ENCODE measurements at places on chromosomes 13 and 19.

DNA sequence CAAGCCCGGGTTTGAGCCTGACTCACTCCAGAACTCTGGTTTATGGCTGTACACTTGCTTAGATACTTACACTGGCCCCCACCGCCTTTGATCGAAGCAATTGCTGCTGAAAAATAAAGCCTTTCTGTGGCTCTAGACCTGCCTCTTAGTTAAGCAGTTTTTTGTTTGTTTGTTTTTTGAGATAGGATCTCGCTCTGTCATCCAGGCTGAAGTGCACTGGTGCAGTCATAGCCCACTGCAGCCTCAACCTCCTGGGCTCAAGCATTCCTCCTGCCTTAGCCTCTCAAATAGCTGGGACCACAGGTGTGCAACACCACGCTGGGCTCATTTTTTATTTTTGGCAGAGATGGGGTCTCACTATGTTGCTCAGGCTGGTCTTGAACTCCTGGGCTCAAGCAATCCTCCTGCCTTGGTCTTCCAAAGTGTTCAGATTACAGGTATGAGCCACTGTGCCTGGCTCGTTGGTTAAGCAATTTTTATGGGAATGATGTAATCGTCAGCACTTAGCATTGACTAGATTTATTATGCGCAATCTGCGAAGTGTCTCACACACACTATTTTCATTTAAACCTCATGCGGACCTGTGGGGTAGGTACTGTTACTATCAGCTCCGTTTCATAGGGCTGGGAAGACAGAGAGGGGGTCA lies 22.2 kb downstream of the PPP2R1A start:
- no peak overlapping the region for H3K27ac ChIP-seq
- H3K27me3 ChIP-seq: no peaks in the 10 kb centered on the region
- peaks cover 99% of the 10 kb centered on the region for H3K36me3 ChIP-seq
- H3K4me1 ChIP-seq: no peaks in the 10 kb centered on the region
- H3K4me3 ChIP-seq: no peak overlapping the region

- DNase-seq: no peak
- H3K4me1 ChIP-seq: peaks cover 23% of the 10 kb centered on the region
Measured at GRCh38 chr19:41447732-41448332, 4.9 kb downstream of the ERICH4 start.

DNA sequence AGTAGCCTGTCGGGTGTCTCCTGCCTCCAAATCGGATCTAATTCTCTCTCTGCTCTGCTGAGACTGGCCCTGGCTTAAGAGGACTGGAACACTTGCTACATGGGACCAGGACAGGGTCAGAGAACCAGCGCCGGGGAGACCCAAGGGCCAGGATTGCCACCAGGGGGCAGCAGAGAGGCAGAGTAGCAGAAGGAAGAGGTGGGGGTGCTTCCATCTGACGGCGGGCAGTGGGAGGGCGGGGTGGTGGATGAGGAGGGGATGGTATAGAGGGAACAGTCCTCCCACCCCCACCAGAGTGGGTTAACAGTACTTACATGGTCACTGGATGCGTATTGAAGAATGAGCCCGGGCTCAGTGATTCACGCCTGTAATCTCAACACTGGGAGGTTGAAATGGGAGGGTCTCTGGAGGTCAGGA lies 11.9 kb downstream of the SELENOW start:
- peak; percentile 90 for DNase-seq
- H3K27me3 ChIP-seq: no peaks in the 10 kb centered on the region
- H3K36me3 ChIP-seq: peaks cover 15% of the 10 kb centered on the region
- no peaks in the 10 kb centered on the region for H3K4me1 ChIP-seq
- no peak overlapping the region for H3K4me3 ChIP-seq

DNA sequence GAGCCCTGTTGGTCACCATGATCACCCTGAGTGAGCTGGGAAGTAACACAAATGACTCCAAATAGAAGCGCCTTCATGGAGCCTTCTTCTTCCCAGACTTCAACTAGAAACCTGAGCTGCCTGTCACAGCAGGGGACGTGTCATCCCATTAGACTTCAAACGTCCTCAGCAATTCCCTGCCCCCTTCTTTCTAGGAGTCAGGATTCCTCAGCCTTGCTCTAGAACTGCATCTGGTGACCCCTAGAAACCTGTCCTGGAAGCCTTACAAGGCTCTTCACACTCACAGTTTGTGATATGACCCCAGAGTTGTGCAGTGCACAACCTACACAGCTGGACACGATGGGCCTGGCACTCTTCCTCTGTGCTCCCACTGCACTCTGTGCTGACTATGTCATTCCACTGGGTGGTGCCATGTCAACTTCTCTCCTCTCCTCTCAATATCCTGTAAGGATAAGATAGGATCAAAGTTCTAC lies 23.6 kb upstream of the TTYH1 start:
- peaks cover 32% of the 10 kb centered on the region for H3K4me1 ChIP-seq
- H3K27ac ChIP-seq: no peak overlapping the region
- H3K4me3 ChIP-seq: no peak overlapping the region
- DNase-seq: no peak

GRCh38 chr19:3980353-3981251 lies 4.7 kb downstream of the EEF2 start:
- no peak overlapping the region for H3K4me3 ChIP-seq
- H3K27ac ChIP-seq: no peak overlapping the region
- no peak for DNase-seq
- H3K36me3 ChIP-seq: peaks cover 89% of the 10 kb centered on the region
- H3K27me3 ChIP-seq: no peaks in the 10 kb centered on the region
- peaks cover 25% of the 10 kb centered on the region for H3K4me1 ChIP-seq

GRCh38 chr13:23858546-23858945 lies 30.7 kb downstream of the MIPEP start:
- H3K27ac ChIP-seq: no peak overlapping the region
- DNase-seq: no peak
- no peaks in the 10 kb centered on the region for H3K27me3 ChIP-seq
- H3K4me3 ChIP-seq: no peak overlapping the region

- peak; percentile 98 for DNase-seq
- peak overlapping the region; percentile 100 for H3K27ac ChIP-seq
- H3K4me3 ChIP-seq: peak overlapping the region; percentile 97
- no peaks in the 10 kb centered on the region for H3K36me3 ChIP-seq
- H3K4me1 ChIP-seq: peaks cover 31% of the 10 kb centered on the region
Measured at GRCh38 chr19:13151605-13152355, 1.6 kb downstream of the IER2 start.

DNA sequence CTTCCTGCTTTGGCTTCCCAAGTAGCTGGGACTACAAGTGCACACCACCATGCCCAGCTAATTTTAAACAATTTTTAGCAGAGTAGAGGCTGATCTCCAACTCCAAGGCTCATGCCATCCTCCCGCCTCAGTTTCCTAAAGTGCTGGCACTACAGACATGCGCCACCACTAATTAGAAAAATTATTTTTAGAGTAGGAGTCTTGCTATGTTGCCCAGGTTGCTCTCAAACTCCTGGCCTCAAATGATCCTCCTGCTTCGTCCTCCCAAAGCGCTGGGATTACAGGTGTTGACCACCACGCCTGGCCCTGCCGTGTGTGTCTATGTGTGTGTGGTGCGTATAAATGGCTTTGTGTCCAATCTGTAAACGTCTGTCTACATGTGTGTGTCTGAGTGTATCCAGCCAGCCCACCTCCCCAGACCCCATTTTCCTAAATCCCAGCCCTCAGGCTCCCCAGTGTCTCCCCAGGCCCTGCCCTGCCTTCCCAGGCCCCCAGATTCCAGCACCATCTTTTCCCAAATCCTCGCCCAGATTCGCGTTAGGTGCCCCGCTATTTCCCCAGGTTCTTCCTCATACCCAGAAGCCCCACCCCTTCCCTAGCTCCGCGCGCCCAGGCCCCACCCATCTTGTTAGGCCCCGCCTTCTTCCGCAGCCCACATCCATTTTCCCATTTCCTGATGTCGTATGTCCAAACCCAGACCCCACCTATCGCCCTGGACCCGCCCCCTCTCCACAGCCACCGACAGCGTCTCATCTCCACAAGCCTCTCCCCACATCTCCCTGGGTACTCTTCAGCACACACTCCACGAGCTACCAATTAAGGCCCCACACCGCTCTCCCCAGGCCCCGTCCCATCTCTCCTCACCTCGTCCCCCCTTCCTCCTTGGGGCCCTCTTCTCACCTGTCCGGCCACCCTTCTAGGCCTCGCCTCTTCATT lies 24.9 kb downstream of the SLC8A2 start:
- peaks cover 78% of the 10 kb centered on the region for H3K27me3 ChIP-seq
- peaks cover 22% of the 10 kb centered on the region for H3K4me1 ChIP-seq
- H3K4me3 ChIP-seq: no peak overlapping the region
- no peaks in the 10 kb centered on the region for H3K36me3 ChIP-seq
- H3K27ac ChIP-seq: no peak overlapping the region

DNA sequence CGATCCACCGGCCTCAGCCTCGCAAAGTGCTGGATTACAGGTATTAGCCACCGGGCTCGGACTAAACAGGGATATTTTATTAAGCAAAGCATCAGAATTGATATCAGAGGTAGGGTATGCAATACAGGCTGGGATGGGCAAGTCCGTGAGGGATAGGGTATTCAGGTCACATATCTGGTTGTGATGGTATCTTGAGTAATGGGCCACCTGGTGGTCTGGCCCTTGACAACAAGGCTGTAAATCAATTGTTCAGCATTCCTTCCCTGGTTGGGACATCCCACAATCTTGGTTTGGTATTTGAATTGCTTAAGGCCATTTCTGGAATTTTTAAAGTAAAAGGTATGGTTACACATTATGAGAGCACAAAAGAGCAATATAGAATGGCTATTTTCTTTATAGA lies 1588.0 kb downstream of the SLITRK1 start:
- no peak for DNase-seq
- H3K4me1 ChIP-seq: no peaks in the 10 kb centered on the region

DNA sequence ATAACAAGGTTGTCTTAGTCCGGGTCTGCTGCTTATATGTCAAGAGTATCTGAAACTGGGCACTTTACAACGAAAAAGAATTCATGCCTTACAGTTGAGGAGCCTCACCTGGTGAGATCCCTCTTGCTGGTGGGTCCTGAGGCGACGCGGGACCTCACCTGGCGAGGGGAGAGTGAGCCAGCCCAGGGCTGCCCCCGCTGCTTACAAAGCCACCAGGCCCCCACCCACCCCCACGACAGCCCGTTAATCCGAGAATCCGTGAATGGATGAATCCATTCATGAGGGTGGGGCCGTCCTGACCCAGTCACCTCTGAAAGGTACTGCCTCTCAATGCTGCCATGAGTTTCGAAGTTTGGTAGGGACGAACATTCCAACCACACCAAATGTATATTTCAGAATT lies 54.0 kb upstream of the F7 start:
- no peaks in the 10 kb centered on the region for H3K4me1 ChIP-seq
- peaks cover 9% of the 10 kb centered on the region for H3K36me3 ChIP-seq
- DNase-seq: peak; percentile 10

DNA sequence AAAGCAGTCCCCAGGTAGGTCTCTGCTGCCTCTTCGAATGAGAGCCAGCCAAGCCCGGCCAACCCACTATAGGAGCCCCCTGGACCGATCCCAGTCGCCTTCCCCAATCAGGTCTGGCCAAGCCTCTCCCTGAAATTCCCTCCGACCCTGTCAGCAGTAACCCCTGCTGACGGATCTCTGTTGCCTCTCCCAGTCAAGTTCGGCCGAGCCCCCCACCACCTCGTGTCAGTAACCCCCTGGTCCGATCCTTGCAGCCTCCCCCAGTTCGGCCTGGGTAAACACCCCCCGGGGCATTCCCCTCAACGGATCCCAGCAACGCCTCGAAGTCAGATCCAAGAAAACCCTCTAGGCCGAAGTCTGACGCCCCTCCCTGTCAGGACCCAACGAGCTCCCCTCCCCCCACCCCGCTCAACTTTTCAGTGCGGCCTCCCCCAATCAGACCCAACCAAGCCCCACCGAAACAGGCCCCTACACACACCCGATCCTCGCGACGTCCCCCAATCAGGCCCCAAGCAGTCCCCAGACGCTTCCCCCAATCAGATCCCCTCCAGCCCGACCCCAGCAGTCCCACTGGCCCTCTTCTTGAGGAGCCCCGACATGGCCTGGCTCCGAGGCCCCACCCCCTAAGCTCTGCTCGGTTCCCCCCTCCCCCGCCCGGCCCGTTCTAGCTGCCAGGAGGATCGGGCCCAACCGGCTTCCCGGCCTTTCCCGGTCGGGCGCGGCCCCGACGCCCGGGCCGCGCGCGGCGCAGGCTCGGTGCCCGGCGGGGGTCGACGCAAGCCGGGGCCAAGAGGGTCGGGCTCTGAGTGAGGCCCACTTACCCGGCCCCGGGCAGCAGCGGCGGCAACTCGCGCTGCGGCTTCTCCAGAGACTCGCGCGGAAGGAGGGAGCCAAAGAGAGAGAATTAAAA lies 1.8 kb downstream of the TNPO2 start:
- no peaks in the 10 kb centered on the region for H3K27me3 ChIP-seq
- peak overlapping the region; percentile 87 for H3K27ac ChIP-seq
- peak overlapping the region; percentile 66 for H3K4me3 ChIP-seq
- peak; percentile 76 for DNase-seq
- H3K36me3 ChIP-seq: peaks cover 23% of the 10 kb centered on the region

DNA sequence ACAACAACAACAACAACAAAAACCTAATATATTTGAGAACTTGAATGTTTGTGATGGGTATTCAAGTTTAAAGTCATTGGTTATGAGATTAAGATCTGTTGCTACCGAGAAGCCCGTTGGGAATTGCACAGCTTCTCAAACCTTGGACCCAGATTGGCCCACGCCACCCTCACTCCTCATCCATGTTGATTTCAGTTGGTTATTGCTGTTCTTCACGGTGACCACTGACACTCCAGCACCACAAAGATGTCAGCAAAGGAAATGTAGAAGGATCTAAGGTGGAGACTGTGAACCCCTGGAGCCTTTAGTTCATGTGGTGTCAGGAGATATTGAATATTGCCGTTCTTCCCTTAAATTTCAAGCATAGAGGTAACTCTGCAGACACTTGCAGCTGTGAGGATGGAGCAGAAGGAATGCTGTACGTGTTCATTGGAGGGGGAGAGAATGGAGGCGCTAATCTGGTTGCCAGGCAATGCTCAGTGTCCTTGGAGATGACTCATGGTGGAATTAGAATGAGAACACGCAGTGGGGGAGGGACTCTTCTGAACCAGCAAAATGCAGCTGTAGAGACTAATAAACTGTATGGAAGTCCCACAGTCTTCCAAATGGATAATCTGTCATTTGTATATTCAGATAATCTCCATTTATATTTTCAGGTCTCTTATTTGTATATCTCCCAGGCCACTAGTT lies 20.8 kb upstream of the ZNF835 start:
- no peaks in the 10 kb centered on the region for H3K36me3 ChIP-seq
- no peak overlapping the region for H3K4me3 ChIP-seq
- H3K27ac ChIP-seq: no peak overlapping the region
- DNase-seq: no peak

DNA sequence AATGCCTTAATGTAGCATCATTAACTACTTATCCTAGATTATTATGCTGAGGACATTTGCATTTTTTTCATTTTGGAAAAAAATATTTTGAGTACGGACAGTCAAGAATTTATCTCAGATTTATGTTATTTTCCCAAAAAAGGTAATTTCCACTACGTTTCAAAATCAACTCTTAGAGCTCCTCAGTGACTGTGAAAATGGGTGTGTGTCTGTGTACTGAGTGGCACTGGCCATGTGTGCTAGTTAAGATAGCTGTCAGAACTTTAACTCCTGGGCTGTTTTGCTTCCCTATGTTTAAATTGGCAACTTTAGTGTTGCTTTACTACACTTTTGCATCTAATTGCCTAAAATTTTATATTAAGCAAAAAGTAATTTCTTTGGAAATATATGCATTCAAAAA lies 927.4 kb downstream of the EFNB2 start:
- no peak overlapping the region for H3K4me3 ChIP-seq
- no peaks in the 10 kb centered on the region for H3K4me1 ChIP-seq
- DNase-seq: no peak
- H3K27me3 ChIP-seq: no peaks in the 10 kb centered on the region
- H3K27ac ChIP-seq: no peak overlapping the region
- H3K36me3 ChIP-seq: no peaks in the 10 kb centered on the region
